Iris pigment epithelial cell (primary cell): ENCODE measurements at places on chromosomes 7 and 10.

DNA sequence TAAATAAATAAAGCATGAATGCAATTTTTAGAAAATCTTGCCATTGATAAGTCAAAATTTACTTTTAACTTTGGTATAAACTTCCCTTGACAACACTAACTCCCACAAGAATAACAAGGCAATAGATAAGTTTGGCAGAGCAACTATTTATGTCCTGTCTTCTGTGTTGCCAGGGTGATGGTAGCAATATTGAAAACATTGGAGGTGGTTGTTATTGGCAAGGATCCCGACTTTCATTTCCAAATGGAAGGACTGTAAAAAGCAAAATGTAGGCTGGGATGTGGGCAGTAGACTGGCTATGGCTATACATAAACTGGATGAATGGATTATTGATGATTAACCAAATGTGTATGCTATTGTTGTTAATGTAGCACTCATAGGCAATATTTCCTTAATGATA lies 134.9 kb upstream of the CACNA2D1 start:
- no peak for DNase-seq

GRCh38 chr10:21526860-21527597 lies 1.5 kb upstream of the SKIDA1 start:
- DNase-seq, result peak; percentile 71

- DNase-seq, result peak; percentile 51
Measured at GRCh38 chr7:23343806-23344475, 44.8 kb downstream of the MALSU1 start.

DNA sequence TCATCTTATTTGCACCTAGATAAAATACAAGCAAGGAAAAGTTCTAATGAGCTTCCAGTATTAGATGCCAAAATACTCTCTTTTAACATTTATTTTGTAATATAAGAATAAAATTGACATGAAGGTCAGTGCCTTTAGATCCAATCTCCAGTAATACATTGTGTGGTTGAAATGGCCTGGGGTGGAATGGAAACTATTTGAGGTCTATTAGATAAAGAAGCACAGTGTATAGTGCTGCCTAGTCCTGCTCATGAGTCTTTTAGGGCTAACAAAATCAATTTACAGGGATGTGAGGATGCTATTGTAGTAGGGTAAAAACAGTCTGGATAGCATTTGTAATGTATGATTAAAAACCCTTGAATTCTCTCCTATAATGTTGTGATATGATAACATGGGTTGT lies 84.5 kb upstream of the ETV1 start:
- peak; percentile 2 for DNase-seq

GRCh38 chr7:12715372-12716133 lies 28.1 kb downstream of the ARL4A start:
- peak; percentile 99 for DNase-seq

- DNase-seq, result no peak
Measured at GRCh38 chr7:47833211-47833610, 115.1 kb downstream of the PKD1L1 start.

GRCh38 chr10:30371954-30372353 lies 22.9 kb upstream of the MTPAP start:
- DNase-seq, result no peak

DNA sequence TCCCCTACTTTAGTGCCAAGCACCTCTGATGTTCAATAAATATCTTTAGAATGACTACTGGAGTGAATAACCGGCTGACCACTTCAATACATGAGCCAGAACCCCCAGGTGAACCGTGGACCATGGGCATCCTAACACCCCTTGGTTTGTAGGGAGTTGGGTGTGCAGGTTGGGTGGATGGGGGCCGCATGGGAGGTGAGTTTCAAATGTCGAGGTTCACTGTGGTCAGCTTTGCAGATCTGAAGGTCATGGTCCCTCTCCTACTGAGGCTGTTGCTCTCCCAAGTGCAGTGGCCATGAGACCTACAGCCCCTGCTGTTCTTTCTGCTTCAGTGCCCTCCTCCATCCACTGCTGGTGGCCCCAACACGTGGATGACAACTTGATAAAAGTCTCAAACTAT lies 178.0 kb upstream of the MKI67 start:
- DNase-seq, result no peak

GRCh38 chr7:2379821-2380450 lies 23.5 kb upstream of the CHST12 start:
- no peak for DNase-seq
